ENCODE measurements at places on chromosomes 1 and 21.

- DNase-seq: no peak
These were observed 19.2 kb downstream of the PRXL2B start for GRCh38 chr1:2605509-2606395.

GRCh38 chr1:182633657-182634281 is 29.6 kb upstream of the RGS16 start:
- peak; percentile 51 for DNase-seq

GRCh38 chr1:168723000-168723399 is 6.0 kb downstream of the DPT start:
- no peak for DNase-seq

DNA sequence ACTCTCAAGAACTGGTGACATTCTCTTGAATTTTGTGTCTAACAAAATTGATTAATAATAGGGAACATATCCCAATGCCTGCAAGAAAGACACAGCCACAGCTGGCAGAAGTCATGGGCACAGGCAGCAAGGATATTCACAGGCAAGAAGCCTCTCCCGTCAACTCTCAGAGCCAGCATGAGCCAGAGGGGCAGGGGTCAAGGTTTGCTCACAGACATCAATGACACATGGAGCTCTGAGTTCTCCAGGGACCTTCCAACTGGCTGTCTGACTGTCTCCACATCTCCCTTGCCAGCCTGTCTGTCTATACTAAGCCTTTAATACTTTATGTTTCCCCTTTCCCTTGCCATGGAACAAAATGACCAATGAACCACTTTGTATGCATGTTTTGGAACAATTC is 101.5 kb upstream of the RAB4A start:
- DNase-seq: no peak

GRCh38 chr1:111739925-111740765 is 950 bp upstream of the INKA2 start:
- DNase-seq: peak; percentile 42

- DNase-seq: peak; percentile 86
These were observed 42.8 kb upstream of the USP24 start for GRCh38 chr1:55257958-55258357.
